NCI-H1092 treated with DMSO at 0.1 percent for 48 hours (cell line): ENCODE measurements at places on chromosomes 6 and 20.

DNA sequence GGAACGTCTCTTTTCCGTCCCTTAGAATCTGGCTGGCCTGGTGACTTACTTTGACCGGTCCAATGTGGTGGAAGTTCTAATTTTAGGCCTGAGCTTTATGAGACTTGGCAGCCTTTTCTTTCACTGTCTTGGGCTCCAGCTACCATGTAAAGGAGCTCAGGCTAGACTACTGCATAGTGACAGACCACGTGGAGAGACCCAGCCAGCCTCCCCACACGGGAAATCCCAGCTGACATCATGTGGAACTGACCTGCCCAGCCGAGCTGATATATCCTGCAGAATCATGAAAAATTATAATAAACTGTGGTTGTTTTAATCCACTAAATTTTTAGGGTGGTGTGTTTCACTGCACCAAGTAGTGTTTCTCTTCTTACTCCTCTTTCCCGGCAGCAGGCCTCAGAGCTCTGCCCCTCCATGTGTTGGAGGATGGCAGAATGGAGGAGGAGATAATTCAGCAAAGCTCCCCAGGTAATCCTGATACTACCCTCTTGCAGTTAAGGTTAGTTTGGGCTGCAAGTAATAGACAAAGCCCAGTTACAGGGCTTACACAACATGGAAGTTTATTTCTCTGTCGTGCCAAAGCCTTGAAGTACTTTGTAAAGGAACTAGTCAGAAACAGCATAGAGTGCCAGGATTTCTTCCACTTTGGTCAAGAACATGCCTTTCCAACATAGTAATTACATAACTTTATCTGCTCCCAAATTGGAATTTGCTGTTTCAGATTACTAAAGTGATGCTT is 87.5 kb downstream of the SH3BGRL2 start:
- DNase-seq: no peak

DNA sequence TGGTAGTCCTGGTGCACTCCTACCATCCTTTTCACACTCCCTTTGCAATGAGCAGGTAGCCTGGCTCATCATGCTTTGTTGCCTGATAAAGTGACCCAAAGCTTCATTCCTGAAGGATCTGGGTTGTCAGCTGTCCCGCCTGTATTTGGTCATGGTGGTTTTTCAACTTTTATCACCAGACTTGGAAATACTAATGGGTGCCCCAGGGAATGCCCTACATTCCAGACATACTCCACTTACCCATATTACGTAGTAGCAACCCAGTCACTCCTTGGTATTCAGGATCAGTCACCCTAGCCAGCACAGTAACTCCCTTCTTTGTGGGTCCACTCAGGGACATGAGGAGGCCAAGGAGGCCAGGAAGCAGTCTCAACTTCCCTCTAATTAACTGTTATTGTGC is 199.2 kb downstream of the MAFB start:
- DNase-seq: no peak

DNA sequence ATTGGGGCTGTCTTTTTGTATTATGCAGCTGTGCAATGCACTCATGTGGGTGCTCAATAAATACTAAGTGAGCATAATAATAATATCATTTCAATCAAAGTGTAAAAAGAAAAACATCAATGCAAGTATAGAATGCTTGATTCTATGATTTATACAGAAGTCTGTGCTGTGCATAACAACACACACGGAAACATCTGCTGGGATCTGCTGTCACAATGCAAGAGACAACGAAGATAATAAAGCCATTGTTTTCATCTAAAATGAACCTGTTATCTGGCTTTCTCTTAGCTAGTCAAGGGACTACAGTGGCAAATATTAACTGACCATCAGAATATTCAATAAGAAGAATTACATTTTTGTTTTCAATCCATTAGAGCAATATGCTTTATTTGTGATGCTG is 1156.9 kb upstream of the MAP3K7 start:
- no peak for DNase-seq

- DNase-seq: no peak
Observed at GRCh38 chr20:38007526-38007925, 25.7 kb downstream of the TTI1 start.

DNA sequence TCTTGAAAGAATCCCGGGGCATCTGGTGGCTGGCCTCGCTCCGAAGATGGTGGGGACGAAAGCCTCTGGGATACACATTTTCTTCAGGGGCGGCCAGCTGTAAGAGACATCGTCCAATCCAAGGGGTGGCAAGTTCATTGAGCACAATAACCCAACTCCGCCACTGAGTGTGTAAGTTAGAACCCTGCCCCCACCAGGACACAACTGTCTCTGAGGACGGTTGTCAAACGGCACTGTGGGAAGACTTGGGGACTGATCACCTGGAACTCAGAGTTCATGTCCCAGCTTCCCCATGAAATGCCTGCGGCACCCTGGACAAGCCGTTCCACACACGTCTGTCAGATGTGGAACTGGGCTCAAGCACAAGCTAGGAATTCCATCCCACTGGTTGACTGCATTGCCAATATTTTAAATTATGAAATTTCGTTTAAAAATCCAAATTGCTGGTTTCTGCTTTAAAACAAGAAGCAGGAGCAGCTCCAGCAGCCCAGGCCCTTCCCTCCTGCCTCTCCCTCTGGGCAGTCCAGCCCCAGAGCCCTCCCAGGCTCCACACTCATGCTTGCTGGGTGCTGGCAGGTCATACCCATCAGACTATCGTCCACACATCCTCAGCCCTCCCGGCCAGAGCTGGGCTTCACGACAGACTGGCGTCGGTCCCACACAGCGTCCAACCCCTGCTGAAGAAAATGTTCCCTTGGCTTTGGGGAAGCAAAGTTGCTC is 80.9 kb upstream of the AFDN start:
- no peak for DNase-seq

DNA sequence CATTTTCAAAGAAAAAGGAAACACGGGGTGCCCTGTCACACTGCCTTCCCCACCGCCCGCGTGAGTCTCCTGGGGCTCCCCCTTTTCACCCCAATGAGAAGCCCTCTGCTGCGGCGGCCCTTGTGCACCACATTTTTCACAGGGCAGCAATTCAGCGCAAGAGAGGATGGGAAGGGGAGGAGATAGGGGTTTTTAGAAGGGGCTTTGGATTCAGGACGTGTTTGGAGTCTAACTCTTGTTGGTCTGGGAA is 726 bp upstream of the ARFGEF3 start:
- DNase-seq: no peak

DNA sequence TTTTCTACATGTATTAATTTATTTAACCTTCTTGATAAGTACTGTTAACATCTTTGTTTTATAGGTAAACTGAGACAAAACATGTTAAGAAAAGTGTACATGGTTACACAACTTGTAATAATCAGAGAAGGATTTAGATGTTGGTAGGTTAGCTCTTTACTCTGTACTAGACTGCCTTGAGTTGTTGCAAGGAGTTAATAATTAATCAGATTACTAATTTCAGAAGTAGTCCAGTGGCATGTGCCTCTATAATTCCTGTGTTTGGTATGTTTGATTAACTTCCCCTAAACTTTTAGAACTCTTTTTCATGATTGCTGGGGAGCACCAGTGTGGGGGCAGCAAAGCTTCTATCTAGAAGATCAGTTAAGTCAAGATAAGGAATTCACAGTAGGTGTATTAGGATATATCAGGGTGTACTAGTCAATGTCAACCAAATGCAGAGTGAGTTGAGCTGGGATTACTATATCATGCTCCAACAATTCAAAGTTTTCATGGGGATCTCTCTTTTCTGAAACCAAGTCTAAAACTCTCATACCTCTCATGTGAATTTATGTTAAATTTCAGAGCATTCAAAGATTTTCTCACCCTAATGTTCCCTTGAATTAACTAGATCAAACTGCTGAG is 129.7 kb upstream of the AHI1 start:
- no peak for DNase-seq

DNA sequence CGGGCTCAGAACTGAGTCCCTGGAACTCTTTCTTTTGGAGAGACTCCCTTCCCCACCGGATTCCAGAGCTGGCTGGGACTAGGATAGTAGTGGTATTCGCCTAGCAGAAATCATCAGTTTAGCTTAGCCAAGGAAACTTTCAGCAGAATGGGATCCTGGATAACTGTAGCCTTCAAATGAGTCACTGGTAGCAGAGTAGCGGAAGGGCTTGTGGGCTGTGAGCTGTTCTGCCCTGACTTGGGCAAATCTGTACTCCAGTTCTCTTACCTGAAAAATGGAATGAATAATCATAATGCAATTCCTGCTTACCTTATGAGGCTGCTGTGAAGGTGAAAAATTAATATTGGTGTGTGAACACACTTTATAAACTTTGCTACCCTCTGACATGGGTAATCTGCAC is 244.3 kb upstream of the CHD6 start:
- no peak for DNase-seq
